T-helper 2 cell (primary cell): ENCODE measurements at places on chromosomes 1 and 21.
A peak's percentile ranks its signal among the peaks of the same experiment; 100 is the strongest.

GRCh38 chr1:14524826-14525636, 73.5 kb upstream of the KAZN start:
- no peak for DNase-seq

DNA sequence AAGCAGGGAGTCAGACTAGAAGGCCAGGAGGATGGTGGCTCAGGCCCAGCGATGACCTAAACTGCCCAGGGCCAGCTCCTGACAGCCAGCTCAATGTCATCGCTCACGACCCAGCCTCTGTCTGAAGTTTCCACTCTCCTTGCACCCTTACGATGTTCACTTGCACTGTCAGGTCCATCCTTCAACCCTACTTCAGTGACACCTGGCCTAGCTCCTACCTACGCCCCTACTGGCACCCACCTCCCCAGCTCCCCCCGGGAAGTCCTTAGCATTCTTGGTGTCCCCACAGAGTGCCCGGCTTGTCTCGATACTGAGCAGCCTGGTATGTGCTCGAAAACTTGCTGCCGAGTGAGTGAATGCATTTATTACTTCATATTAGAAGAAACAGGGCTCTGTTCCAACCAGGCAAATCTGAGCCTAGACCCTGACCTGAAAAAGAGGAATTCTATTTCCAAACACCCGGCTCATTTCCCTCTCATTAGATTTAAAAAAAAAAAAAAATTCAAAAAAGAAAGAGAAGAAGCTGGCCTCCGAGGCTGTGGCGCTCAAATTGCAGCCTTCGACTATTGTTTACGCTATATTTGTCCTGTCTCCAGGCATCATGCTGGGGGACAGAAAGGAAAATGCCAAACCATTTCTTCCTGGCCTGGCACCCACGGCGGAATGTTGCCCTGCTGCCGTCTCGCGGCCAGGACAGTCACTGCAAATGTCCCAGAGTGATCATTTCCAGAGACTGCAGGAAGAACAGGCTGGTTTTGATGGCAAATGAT, 29.8 kb upstream of the LRRC38 start:
- DNase-seq, result no peak

DNA sequence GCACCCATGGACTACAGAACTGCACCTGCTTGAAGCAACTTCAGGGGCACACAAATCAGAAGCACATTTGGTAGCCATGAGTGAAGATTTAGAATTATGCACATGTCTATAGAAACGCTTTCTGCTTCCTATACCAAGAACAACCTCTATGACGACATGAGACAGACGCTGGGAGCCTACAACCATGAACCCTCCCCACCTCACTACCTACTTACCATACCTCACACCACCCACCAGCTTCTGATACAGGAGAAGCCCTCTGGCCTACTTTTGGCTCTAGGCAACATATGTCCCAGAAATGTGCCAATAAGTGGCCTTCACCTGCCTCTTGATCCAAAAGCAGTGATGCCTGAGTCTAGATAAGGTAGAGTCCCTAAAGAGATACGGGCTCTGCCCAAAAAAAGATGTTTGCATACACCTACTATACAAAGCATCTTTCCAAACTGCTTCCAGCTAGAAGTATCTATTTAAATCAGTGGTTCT, 58.5 kb downstream of the SLC45A1 start:
- DNase-seq, result no peak

- DNase-seq, result no peak
These were observed 573 bp downstream of the PSMG1 start for GRCh38 chr21:39182484-39183271.

DNA sequence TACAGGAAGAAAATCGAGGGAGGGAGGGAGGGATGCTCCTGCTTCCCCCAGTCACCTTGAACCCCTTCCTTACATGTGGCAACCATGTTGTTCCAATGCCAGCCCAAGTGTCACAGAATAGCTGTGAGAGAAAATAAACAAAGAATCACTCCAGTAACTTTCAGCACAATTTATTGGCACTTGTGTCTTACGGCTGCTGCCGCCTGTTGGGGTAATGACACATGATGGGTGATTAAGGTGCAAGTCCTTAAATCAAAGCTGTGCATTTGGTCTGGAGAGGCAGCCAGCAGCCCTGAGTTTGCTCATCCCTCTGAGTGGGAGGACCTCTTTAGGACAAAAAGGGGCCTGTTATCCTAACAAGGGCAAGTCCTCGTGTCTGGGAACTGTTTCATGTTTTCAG, 377.7 kb downstream of the PCP4 start:
- no peak for DNase-seq

GRCh38 chr1:201285846-201286245, 2.5 kb downstream of the PKP1 start:
- DNase-seq, result no peak

DNA sequence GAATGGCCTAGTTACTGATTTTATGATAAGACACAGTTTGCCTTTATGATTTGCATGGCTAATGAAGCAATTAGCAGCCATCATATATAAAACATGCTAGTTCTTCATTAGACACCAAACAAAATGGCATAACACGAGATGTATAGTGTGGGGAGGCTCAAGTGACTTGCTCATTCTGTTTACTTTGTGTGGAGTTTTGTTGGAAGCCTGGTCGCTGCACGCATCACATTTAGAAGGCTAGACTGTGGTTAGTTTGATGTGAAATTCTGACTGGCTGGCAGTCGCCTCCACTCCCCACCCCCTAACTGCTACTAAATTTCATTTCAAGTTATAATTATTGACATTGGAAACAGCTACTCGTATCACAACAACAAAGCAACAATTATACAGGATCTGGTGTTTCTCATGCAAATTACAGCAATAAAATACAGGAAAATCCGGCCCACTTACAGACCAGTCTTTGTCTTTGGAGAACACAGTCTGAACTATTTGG, 356.1 kb downstream of the LMO4 start:
- DNase-seq, result peak; percentile 8

GRCh38 chr1:183804916-183805841, at the start of gene RGL1:
TSS of gene RGL1 (plus strand) at chr1:183805120. CDS start at chr1:183805298, 178 bp downstream.
- DNase-seq, result no peak

DNA sequence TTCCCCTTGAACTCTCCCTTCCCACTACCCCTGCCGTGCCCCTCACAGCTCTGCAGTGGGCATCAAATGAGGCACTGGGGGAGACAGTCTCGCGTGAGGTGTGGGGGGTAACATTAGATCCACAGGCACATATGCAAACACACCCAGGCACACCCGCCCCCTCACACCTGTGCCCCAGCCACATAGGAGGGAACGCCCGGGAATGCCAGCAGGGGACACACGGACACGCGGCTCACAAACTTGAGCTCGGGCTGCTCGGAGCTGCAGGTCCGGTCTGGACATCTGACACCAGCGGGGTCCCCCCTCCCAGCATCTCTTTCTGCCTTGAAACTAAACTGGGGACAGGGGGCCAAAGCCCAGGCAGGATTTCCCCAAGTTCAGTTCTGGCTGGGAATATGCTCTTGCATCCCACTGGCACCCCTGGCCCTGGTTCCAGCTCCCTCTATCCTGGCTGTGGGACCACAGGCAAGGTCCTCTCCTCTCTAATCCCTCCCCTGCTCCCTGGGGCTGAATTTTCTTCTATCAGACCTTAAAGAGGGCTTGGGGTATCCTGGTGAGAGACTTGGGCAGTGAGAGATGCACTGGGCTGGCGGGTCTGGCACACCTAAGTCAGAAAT, 30.6 kb downstream of the CDCP2 start:
- DNase-seq, result no peak

DNA sequence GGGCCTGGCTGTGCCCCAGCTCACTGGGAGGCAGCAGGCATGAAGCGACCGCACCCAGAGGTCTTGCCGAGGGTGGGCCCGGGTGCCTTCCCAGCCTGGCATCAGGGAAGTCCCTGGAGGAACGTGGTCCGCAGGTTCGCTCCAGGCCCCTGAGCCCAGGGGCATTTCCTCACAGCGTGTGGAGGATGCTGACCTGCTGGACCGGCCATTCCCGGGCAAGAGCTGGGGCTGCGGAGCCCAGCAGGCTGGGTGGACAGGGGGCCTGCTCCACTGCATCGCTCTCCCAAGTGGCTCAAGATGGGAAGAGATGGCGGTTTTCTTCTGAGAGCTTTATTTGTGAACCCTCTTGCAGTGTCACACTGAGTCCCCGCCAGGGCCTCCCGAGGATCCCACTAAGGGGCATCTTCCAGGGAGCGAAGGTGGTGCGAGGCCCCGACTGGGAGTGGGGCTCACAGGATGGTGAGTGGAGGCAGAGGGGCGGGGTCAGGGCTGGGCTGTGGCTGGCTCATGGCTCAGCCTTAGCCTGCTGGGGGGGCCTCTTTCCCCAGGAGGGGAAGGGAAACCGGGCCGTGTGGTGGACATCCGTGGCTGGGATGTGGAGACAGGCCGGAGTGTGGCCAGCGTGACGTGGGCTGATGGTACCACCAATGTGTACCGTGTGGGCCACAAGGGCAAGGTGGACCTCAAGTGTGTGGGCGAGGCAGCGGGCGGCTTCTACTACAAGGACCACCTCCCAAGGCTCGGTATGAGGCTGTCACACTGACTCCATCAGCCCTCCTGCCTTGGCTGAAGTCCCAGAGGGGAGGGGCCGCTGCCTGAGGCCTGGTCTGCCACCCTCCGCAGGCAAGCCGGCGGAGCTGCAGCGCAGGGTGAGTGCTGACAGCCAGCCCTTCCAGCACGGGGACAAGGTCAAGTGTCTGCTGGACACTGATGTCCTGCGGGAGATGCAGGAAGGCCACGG, 7.2 kb upstream of the MMP23B start:
- DNase-seq, result no peak

DNA sequence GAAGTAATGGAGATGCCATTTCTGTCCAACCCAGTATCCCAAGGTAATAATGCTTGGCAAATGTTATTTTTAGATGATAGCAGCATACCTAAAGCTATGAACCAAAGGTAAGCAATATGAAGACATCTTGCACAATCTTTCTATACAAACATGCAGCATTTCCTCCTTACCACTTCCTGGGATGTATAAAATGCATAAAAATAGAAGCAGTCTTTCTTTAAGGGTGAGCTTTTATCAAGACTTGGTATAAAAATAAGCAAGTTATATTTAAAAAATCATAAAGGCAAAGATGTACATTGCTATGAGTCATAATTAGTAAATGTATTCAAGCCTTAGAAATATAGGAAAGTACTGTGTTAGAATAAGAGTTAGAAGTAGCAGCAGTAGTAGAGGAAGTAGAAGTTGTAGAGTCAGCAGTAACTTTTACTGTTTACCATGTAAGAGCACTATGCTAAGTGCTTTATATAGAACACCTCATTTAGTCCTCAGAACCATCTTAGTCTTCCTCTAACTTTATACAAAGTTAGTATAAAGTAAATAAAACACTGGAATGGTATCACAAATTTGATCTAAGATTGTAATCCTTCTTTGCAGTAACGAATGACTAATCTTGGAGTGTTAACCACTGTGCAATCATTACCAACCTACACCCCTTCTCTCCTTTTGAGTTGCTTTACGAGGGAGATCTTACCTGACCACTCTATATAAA, 371.3 kb downstream of the VAV3 start:
- no peak for DNase-seq

DNA sequence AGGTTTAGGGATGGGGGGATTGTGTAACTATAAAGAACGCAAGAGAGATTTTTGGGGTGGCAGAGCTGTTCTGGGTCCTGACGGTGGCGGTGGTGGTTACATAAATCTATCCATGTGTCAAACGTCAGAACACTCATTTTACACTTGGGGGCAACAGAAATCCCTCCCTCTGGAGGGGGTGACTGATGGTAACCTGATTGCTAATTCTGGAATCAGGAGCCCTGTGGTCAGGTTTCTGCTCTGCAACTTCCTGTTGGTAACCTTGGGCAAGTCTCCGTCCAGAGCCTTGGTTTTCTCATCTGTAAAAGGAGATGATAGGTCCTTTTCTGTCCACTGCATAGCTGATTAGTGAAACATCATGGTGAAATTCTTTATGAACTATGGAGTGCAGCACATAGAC, 40.9 kb downstream of the ALPL start:
- DNase-seq, result no peak

DNA sequence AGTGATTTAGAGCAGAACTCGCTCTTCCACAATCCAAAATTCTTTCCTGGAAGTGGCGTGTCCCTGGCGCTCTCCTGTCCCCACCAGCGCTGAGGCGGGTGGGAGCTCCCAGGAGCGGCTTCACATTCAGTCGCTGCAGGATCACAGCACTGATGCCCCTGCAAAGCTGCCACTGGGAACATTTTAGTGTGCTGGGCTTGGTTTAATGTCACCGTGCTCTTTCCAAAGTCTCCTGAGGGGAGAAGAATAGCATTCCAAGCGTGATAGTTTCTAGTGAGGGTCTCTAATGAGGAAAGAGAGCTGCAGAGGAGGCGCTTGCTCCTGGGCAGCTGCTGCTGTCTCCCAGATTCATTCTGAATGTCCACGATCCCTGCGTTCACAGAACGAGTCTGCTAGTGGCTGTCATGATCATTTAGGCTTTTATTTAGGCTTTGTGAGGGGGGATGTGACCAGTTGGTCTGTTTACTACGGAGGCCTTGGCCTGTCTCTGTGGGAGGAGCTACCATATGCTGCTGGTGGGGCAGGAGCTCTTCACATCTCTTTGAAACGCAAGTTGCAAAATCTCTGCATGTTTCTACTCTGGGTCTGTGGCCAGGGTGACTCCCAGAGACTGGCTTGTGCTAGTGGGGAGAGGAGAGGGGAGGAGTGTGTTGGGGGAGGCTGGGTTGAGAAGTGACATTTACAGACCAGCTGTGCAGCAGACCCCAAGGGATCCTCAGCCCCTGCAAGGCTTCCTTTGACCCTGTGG, 23.4 kb downstream of the OLFML3 start:
- no peak for DNase-seq

DNA sequence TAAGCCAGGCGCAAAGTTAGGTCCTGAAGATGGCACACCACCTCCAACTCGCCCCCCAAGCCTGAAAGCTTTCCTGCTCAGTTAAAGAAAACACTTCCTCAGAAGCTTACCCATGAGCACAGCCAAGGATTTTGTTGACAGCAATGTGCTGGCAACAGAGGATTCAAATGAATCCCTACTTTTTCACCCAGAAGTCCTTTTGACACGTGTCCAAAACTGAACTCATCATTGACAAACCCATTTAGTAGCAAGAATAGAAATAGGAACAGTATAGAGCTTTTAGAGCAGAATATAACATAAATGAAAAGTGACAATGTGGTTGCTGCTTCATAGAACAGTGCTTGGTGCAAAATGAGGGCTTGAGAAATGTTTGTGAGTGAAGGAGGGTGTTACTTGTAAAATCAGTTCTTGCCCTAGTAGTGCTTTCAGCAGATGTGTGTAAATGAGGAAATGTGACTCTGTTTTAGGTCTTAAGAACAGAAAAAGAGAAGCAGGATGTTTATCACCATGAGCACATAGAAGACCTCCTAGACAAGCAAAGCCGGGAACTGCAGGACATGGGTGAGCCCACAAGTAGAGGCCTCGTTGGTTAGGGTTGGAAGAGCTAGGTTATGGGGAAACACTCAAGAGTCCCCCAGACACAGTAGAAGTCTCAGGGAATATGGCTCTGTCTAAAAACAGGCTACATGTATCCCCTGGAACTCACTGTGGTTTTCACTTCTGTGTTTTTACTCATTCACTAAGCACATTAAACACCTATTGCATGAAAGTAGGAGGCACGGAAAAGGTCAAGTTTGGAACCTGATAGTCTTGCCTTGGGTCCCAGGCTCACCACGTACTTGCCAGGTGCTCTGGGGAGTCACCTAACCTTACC, 48.6 kb upstream of the TMEM125 start:
- DNase-seq, result no peak

GRCh38 chr1:219347921-219348391, 174.3 kb downstream of the LYPLAL1 start:
- DNase-seq, result no peak

GRCh38 chr1:8420318-8420717, 102.4 kb downstream of the SLC45A1 start:
- no peak for DNase-seq

- DNase-seq, result no peak
These were observed 2.7 kb upstream of the HDGF start for GRCh38 chr1:156754219-156754618.

GRCh38 chr1:198598796-198599321, 40.0 kb upstream of the PTPRC start:
- no peak for DNase-seq
